ENCODE measurements at places on chromosomes 1 and 21.

GRCh38 chr1:201274616-201275252 lies 8.6 kb upstream of the PKP1 start:
- DNase-seq: no peak

DNA sequence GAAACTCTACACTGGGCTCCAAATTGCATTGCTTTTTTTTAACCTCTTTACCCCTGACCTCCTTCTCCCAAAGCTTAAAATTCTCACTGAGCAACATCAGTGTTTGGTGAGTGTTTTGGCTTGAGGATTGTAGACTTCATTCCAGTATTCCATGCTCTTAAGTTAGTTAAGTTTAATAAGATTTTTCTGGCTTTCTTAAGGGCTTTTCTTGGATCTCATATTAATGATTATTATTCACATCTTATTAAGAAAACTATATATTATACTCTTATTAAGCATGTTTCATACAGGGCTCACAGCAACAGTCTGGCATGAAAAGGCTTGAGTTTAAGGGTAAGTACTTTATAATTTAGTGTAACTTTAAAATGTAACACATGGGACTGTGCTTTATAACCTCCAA lies 141.8 kb downstream of the DISP1 start:
- no peak for DNase-seq

DNA sequence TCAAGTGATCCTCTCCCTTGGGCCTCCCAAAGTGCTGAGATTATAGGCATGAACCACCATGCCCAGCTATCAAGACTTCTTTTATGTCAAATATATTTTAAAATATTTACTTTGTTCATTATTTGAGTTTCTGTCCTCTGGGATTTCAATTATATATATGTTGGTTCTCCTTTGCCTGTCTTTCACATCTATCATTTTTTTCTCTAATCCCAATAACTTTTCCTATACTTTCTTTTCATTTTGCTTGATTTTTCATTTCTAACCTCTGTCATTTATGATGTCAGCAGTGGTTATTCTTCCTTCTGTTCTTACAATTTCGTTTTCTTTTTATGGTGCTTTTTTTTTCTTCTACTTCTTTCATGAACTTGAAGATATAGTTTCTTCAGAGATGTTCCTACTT lies 47.3 kb downstream of the SLC35F3 start:
- DNase-seq: no peak

GRCh38 chr1:54218883-54219687 lies 19.1 kb downstream of the MRPL37 start:
- DNase-seq: no peak

- no peak for DNase-seq
Observed at GRCh38 chr1:4397196-4397595, 257.2 kb upstream of the AJAP1 start.

DNA sequence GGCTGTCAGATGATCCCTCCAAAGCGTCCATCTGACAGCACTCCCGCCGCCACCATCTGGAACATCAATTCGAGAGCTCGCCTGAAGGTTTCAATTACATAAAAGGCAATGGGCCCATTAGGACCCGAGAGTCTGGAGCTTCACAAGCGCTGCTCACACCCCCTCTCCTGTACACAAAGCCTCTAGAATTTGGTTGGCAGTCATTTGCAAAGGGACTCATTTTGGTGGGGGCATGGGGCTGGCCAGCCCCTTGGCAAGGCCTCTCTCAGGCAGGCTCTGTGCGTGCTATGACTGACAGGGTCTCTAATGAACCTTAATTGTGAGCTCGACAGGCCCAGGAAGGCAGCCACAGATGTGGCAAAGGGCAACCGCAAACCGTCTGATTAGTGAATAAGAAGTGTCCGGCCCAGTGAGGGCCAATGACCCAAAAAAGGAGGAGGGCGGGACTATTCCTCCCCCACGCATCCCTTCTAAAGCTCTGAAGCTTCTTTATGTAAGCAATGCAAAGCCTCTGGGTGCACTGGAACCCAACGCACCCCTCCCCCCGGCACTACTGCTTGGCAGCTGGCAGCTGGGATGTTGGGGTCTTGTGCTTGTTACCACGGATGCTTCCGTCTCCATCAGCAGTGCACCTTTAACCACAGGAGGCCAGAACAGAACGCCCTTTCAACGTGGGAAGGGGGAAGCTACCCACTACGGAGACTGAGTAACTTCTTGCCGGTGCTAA lies 79.4 kb downstream of the CAPZB start:
- peak; percentile 67 for DNase-seq

DNA sequence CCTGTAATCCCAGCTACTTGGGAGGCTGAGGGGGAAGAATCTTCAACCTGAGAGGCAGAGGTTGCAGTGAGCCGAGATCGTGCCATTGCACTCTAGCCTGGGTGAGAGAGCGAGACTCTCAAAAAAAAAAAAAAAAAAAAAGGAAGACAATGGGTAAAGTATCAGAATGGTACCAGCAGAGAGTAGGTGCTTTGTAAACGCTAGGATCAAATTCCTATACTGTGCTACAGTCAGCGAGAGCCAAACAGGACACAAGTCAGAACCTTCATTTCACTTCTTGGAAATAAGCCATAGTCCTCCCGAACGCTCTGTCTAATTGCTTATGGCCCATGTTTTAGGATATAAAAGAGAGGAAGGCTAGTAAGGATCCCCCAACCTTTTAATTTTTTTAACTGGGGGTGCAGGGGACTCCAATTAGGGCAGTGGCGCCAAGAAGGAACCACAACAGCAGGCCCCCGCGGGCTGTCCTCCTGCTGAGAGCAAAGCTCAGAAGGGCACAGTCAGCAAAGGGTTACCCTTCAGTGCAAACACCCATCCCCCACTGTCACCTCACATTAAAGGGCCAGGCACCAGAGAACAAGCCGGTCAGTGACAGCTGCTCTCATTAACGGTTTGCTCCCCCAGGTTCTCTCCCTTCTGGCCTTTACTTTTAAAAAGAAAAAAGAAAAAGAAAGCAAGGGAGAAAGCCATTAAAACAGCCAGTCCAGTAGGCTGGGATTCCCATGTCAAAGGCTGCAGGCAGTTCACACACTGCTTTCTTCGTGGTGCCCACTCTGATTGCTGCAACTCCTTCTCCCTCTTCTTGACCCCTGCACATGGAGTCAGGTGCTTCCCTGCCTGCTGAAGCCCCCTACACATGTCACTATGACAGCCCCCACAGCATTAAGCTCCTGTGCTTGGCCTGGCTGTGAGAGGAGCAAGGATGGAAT lies 69.4 kb downstream of the PLPP3 start:
- DNase-seq: no peak

DNA sequence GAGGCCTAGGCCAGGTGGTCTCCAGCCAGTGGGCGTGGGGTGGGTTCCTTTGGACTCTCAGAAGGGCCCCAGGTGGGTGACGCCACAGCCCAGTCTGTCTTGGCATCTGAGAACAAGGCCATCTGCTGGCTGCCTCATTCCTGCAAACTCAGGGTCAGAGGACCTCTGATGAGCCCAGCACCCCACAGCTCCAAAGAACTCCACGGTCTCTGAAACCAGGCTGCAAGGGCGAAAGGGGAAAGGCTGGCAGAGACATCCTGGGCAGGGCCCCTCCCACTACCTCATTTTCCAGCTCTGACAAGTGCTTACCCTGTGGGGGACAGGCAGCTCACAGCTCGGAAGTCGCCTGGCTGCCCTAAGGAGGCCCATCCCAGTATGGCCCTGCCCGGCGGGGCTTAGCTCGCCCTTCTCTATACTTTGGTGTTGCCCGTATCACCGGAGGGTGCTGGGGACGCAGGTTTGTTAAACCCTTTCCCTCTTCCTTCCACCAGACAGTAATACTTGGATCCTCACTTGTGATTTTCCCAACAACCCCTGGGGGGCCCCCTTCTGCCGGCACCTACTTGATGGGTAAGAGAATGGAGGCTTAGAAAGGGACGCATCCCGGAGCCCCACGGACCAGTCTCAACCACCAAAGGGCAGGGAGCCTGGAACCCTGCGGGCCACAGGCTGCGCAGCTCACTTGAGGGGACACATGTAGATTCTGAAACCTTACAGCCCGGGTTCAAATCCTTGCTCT lies 10.9 kb upstream of the EDN2 start:
- DNase-seq: peak; percentile 79

DNA sequence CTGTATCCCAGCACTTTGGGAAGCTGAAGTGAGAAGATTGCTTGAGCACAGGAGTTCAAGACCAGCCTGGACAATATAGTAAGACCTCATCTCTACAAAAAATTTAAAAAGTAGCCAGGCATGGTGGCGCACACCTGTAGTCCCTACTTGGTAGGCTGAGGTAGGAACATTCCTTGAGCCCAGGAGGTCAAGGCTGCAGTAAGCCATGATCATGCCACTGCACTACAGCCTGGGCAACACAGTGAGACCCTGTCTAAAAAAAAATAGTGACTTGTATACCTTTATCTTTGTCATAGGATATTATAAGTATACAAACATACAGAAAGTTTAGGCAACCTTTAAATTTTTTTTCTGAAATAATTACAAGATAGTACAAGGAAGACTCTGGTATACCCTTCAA lies 3.9 kb upstream of the FBXO28 start:
- no peak for DNase-seq

GRCh38 chr1:171984850-171985485 lies 143.7 kb downstream of the DNM3 start:
- DNase-seq: no peak

DNA sequence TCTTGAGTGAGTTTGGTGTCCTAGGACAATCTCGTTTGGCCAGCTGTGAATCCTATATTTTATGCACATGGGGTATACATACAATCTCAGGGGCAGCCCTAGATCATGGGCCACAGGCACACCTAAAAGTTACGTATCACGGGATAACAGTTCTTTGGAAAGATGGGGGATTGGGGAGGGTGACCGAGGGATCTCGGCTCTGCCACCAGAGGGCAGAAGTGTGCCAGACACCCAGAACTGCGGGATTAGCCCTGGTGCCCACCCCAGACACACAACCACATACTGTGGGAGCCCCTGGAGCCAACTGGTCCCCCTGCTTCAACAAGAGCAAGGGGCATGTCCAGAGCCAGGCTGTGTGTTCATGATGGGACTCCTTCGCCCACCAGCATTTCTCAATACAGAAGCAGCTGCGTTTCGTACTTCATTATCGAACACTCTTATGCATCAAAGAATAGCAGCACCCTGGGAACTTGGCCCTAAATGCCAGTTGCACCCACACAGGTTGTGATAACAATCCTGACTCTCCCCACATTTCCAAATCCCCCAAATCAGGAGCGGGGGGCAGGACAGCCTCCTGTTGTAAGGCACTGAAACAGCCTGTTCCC lies 37.4 kb downstream of the TMCO4 start:
- peak; percentile 68 for DNase-seq

GRCh38 chr1:234433563-234434285 lies 45.3 kb downstream of the TARBP1 start:
- no peak for DNase-seq

GRCh38 chr1:115076384-115076915 lies 12.9 kb downstream of the TSPAN2 start:
- no peak for DNase-seq

- no peak for DNase-seq
Observed at GRCh38 chr21:39121600-39122355, 61.5 kb downstream of the PSMG1 start.

GRCh38 chr1:119266386-119266785 lies 102.2 kb upstream of the HAO2 start:
- DNase-seq: no peak

DNA sequence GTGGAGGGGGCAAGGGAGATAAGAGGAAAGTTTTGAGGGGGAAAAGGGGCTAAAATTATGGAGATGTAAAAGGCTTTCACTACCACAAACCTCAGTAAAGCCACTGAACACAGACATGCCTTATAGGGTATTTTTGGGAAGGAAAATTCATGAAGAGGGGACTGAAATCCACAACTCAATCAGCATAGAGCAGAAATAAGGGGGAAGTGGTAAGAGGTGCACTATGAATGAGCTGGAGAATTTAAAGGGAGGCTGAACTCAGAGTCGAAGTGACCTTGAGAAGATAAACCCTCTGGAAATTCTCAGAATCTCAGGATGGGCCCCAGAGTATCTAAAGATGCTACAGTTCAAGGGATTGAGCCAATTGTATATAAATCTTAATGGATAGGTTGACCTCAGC lies 15.3 kb downstream of the RHEX start:
- no peak for DNase-seq

GRCh38 chr1:228781161-228781808 lies 46.0 kb downstream of the RHOU start:
- no peak for DNase-seq

- DNase-seq: peak; percentile 62
Observed at GRCh38 chr1:150970808-150971582, 3.6 kb downstream of the CERS2 start.

- DNase-seq: no peak
Observed at GRCh38 chr1:48882020-48882419, 105.3 kb upstream of the BEND5 start.

GRCh38 chr1:241606544-241606943 lies 33.6 kb downstream of the CHML start:
- DNase-seq: no peak

GRCh38 chr1:244192325-244192724 lies 141.2 kb downstream of the ZBTB18 start:
- no peak for DNase-seq

GRCh38 chr1:215292932-215293331 lies 210.4 kb downstream of the KCNK2 start:
- no peak for DNase-seq

- no peak for DNase-seq
Observed at GRCh38 chr1:109814993-109815786, 51.5 kb upstream of the EPS8L3 start.

GRCh38 chr1:60998786-60999185 lies 83.6 kb upstream of the NFIA start:
- DNase-seq: no peak

- DNase-seq: no peak
Observed at GRCh38 chr1:155070158-155070621, 6.7 kb downstream of the EFNA4 start.

GRCh38 chr1:87388411-87388810 lies 59.7 kb downstream of the LMO4 start:
- DNase-seq: no peak

- no peak for DNase-seq
Observed at GRCh38 chr1:20078171-20078651, 8.2 kb downstream of the PLA2G5 start.

GRCh38 chr1:235404190-235404589 lies 37.0 kb downstream of the TBCE start:
- no peak for DNase-seq

GRCh38 chr1:203120325-203121153 lies 7.0 kb upstream of the ADORA1 start:
- peak; percentile 38 for DNase-seq

- no peak for DNase-seq
Observed at GRCh38 chr1:174157157-174157806, 2.0 kb upstream of the RABGAP1L start.

DNA sequence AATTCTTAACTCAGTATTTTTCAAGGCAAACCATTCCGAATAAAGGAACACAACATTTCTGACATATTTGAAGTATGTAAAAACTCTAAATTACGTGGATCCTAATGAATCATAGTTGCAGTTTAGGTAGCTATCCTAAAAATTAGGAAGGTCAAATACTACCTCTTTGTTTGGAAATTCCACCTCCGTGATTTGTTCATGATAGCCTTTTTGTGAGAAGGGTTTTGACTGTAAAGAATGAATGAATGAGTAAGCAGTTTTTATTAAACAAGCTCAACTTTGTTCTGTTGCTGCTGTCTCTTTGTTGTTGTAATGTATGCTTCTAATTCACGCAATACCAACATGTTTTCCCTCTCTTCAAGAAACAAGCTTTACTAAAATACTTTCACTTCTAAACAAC lies 840.4 kb downstream of the USP25 start:
- no peak for DNase-seq

Measured in ecto neural progenitor cell (in vitro differentiated cells).